ENCODE measurements at places on chromosomes 13 and 19.

GRCh38 chr13:76271728-76272232 is 614.4 kb downstream of the KCTD12 start:
- DNase-seq: no peak

DNA sequence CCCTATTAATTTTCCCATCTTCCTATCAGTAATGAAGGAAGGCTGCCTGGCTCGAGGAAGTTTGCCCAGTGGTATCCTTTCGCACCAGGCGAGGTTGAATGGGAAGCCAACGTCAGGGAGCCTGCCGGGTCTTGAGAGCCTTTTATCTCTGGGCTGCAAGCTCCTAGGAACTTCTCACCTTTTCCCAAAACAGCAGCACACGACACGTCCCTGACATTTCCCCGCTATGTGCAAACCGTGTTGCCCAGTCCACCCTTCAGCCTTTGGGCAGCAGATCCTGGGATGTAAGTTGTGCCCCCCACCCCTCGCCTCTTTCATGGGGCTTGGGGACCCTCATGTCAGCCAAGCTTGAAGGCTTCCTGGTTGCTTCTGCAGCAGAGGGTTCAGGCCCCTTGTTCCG is 179.1 kb downstream of the ZNF536 start:
- DNase-seq: no peak

DNA sequence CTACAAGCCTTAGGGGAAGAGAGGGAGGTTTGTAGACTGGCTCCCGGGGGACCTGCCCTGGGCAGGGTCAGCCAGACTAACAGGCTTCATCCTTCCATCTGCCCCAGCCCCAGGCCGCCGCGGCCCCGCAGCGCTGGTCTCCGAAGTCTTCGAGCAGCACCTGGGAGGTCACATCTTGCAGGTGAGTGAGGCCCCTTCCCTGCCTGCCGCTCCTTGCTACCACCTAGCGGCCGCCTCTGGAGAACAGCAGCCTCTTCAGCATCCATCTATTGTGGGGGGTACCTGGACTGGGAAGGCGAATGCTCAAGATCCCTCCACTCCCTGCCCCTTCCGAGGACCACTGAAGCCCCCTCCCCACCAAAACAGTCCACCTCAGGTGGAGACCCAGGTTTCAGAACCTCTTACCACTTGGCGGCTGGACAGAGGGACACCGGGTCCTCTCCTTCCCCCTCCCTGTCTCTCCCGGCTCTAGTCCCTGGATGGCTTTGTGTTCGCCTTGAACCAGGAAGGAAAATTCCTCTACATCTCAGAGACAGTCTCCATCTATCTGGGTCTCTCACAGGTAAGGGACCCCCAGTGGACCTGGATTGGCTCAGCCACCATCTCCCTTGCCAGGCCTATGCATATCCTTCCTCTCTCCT is 12.7 kb downstream of the NPAS1 start:
- peak; percentile 82 for DNase-seq

DNA sequence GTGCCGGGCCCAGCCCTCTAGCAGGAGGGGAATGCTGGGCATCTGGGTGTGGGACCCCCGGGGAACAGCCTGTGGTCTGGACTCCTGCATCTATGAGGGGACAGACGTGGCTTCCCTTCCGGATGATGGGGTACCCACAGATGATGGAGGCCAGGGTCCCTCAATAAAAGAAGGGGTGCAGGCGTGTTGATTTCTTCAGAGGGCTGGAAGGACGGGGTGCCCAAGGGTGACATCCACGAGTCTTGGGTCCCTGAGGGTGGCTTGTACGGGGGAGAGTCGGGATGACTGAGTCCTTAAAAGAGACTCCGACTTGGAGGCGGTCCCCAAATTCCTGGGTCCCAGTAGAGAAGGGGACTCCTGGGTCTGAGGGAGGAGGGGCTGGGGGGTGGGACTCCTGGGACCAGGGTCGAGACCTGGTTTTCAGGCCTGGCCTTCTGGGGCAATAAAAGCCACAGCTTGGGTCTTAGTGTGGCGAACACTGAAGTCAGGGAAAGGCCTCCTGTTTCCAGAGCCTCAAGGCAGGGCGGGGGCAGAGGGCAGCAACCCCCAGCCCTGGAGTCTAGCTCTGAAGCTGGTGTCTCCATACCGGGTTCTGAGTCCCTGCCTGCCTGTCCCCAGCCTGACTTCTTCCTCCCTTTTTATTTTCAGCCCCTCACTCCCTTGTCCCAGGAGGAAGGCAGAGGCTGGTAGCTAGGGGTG is 459 bp upstream of the GRIN2D start:
- no peak for DNase-seq

- no peak for DNase-seq
These were observed 177.2 kb downstream of the LMO7 start for GRCh38 chr13:75813323-75813722.

DNA sequence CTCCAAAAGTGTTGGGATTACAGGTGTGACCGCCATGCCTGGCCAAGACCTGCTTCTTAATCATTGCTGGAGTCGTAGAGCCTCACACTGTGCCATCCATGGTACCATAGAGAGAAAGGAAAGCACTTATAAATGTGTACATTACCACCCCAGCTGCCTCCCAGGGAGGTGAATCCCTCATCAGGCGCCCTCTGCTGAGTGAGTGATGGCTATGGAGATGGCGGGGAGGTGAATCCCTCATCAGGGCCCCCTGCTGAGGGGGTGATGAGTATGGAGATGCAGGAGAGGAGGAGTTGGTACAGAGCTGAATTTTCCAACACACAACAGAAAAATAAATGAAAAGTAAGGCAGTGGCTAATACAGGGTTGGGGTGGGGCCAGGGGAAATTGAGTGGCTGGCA is 263.4 kb downstream of the UQCRFS1 start:
- no peak for DNase-seq

- DNase-seq: no peak
These were observed 18.0 kb downstream of the ZNF787 start for GRCh38 chr19:56103027-56103614.

DNA sequence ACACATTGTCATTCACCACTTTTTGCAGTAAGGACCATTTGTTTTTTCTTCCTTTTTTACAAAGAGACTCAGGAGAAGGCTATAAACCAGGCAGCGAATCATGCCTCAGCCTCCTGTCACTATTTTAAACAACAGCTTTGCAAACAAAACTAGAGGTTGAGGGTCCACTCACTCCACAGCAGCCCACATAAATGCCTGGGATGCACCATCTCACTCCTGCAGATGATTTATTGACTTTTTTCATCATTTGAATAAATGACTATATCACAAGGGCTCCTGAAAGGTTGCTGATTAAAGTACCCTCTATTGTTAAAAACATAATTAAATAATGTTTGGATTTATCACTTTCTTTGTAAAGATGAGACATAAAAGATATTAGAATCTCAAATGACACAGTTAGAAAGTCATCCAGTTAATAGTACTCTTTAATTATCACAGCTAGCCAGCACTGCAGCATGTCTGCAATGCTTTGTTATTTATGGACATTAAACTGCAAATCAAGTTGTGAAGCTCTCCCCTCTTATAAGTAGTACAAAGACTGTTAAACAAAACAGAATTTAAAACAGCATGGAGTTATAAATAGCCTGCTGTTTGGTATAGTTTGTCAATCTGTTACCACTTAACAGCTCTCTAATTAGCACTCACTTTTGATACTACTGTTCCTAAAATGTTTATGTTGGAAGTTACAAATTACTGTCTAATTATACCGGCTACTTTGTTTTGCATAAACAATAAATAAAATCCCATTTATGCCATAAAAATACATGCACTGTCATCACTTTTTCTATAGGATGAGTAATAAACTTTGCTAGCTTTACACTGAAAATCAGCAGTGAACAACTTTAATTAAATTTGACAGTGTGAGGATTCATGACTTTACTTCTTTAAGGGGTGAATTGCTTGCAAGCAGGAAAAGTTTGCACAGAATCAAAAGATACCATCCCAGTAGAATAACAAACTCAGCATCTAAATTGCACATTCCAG is 853.2 kb downstream of the UQCRFS1 start:
- no peak for DNase-seq

GRCh38 chr13:46154136-46154801 is 27.7 kb downstream of the LCP1 start:
- no peak for DNase-seq
